BJ (cell line): ENCODE measurements at places on chromosomes 16 and 17. TPM values are rescaled to one million over a fixed set of nuclear protein-coding genes. Genes with fewer than 3 reads are reported as not detected.

Gene RNU2-1
- not detected in 2 replicates for polyA plus RNA-seq

Gene KRT33A
- polyA plus RNA-seq = not detected in 2 replicates

Gene HSD17B2
- polyA plus RNA-seq = 0.60 and 0.81 TPM in 2 replicates

Gene SERPINF2
- 0.02 TPM in 1 of 2 replicates, not detected in the other for polyA plus RNA-seq

Gene DHX58
- polyA plus RNA-seq = 11.6 and 18.0 TPM in 2 replicates

Gene PRSS27
- 0.81 and 0.97 TPM in 2 replicates for polyA plus RNA-seq

Gene CDIP1
- 8.4 and 15.2 TPM in 2 replicates for polyA plus RNA-seq

Gene NUBP2
- polyA plus RNA-seq = 27.9 and 38.0 TPM in 2 replicates

Gene ABCC3
- 37.2 and 56.4 TPM in 2 replicates for polyA plus RNA-seq

GRCh38 chr17:59165933-59166342 lies 10.4 kb downstream of the PRR11 start:
- DNase-seq = no peak

DNA sequence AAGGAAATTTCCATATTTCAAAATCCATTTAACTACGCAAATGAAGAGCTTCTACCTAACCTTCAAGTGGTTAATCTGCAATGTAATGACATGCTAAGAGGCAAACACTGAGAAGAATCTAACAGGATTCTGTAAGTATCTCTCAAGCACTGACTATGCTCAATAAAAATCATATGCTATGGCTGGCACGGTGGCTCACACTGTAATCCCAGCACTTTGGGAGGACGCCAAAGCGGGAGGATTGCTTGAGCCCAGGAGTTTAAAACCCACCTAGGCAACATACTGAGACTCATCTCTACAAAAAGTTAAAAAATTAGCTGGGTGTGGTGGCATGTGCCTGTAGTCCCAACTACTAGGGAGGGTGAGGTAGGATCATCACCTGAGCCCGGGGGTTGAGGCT lies 32.7 kb downstream of the GNA13 start:
- DNase-seq = no peak

- DNase-seq = no peak
Measured at GRCh38 chr16:14629612-14629918, 495 bp downstream of the PARN start.

- DNase-seq = no peak
Measured at GRCh38 chr17:47980541-47980940, 9.6 kb downstream of the CDK5RAP3 start.

- DNase-seq = no peak
Measured at GRCh38 chr16:83609178-83609577, 198.6 kb upstream of the HSBP1 start.

- no peak for DNase-seq
Measured at GRCh38 chr16:85829751-85830445, 30.4 kb downstream of the COX4I1 start.

DNA sequence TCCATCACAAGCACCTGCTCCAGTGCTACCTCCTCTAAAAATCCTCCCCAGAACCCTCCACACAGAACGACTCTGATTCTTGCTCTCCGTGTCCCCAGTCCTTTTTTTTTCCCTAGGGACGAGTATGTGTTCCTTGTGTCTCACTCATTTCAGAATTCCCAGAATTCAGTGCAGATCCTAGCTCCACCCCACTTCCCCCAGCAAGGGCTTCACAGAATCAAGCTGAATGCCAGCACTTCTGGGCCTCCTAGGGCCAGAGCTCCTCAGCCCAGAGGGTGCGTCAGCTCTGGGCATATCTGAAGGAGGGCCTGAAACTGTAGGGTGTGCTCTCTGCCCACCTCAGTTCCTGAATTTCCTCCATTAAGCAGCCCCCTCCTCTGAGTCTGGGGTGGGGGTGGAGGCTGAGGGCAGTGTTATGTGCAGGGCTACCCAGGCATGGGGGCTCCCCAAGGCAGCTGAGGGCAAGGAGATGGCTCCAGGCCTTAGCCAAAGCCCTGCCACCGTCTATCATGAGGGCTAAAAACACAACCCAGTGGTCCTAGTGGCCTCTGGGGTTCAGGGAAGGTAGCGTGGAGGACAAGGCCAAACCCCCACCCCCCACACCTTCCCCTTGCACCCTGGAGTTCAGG lies 6.5 kb downstream of the UNC119 start:
- DNase-seq = no peak

DNA sequence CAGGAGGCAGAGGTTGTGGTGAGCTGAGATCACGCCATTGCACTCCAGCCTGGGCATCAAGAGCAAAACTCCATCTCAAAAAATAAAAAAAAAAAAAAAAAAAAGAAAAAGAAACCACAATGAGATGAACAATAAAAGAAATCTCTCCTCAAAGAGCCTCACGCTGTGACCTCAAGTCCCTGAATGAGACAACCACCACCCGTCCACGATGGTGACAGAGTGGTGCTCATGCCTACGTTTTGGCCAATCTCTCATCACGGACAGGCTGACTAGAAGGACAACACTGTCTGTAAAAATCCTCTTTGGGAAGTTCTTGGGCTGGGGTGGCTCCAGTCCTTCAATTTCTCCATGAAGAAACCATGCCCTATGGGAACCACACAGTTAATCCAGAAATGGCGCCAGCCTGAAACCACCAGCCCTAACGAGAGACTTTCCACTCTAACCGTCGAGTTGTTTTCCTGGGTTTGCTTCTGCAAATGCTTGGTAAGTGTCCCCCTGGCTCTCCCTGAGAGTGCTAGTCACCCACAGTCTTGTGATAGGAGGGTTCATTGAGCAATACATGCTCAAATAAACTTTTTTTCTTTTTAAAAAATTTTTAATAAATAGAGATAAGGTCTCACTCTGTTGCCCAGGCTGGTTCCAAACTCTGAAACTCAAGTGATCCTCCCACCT lies 15.0 kb upstream of the PRSS27 start:
- no peak for DNase-seq

DNA sequence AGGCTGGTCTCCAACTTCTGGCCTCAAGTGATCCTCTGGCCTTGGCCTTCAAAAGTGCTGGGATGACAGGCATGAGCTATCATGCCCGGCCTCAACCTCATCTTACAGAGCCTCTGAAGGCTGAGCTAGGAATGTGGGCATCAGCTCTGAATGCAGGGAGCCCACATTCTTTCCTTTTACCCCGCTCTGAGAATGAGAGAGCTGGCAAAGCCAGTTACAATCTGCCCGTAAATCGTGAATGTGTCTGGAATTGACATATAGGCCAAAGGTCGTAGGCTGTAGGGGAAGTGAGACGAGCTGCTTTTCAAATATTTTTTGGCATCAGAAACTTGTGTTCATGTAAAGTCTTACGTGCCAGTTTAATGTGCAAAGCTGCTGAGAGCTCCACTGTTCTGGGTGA lies 4.5 kb downstream of the TMEM238L start:
- no peak for DNase-seq

- no peak for DNase-seq
Measured at GRCh38 chr17:77151186-77151585, 10.4 kb downstream of the SEC14L1 start.

DNA sequence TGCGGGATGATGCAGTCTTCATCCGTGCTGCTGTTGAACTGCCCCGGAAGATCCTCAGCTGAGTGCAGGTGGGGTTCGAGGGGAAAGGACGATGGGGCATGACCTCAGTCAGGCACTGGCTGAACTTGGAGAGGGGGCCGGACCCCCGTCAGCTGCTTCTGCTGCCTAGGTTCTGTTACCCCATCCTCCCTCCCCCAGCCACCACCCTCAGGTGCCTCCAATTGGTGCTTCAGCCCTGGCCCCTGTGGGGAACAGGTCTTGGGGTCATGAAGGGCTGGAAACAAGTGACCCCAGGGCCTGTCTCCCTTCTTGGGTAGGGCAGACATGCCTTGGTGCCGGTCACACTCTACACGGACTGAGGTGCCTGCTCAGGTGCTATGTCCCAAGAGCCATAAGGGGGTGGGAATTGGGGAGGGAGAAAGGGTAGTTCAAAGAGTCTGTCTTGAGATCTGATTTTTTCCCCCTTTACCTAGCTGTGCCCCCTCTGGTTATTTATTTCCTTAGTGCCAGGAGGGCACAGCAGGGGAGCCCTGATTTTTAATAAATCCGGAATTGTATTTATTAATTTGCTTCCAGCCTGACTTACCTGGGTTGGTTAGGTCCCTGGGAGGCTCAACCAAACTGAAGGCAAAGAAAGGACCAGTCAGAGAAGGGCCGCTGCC lies 5.8 kb downstream of the TRAF4 start:
- DNase-seq = no peak

DNA sequence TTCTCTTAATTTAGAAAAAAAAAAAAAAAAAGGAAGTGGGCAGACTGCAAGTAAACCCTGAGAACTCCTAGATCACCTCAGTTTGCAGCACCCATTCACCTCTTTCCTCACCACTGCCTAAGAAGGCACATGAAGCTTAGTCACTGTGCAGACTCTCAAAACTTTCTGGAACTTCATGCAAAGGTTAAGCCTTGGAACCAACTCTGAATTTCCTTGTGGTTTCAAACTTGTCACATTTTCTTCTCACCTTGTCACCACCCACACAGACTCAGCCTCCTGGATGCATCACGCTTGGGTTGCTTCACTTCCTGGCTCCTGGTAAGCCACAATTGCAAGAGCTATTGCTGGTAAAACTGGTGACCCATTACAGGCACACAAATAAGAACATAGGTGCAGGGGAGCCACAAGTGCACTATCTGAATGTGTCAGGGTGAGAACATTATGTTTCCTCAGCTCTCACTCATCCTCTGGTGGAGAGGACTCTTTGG lies 15.0 kb upstream of the CPD start:
- peak; percentile 78 for DNase-seq

DNA sequence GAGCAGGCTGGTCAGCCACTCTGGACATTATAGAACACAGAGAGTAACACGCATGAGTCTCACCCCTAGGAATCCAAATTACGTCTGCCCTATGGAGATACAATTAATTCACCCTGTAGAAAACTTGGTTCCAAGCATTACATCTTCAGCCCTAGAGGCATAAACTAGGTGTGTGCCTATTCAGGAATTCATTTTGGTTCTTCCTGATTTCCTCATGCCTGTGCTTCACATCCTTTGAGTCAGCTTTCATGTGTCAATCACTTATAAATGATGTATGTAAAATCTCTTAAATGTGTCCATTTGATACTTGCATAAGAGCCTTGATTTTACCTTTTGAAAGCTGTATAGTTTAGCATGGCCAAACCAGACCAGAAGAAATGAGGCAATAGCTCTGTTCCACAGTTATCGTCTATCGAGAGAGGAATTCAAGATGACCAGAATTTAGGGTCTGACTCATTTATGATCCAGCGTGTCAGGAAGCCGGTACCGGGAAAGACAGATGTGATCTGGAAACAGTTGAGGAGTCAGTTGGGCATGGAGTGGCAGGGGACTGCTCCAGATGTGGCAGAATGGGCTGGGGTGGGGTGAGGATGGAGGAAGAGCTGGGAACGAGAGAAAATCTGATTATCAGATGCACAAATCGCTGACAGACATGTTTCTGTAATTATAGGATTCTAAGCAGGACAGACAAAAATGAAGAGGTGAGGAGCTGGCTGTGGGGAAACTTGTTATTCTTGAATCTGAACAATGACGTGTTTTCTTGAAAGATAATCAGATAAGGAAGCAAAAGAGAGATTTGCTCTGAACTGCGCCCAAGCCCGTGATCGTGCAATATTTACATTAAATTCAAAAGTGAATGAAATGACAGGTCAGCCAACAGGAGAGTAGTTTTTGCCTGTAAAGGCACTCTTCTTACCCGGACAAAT lies 76.7 kb downstream of the C16orf95 start:
- DNase-seq = peak; percentile 49

DNA sequence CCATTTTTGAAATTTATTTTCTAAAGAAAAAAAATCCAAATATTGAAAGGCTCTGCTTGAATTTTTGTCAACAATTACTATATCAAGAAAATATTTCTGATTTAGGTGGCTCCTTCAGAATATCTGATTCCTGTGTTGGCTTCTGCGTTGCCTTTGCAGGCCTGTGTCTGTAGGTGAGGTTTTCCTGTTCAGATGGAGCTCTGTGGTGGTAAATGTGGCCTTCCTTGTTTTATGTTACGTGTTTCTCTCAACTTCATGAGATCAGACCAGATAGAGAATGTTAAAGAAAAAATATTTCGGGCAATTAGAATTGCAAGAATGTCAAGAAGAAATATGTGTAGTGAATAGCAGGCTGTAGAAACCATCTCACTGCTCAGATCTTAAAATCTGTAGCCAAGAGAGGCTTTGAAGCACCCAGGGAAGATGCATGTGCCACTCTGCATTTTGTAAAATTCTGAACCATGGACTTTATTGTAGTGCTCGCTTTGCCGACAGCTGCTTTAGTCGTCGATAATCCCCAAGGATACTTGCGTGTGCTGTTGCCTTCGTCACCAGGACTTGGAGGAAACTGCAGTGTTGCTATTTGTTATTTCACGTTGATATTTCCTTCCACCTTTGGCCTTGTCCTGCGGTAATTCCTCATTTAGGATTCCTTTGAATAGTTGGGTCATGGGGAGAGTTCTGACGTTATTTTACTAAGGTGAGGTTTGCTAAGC lies 69.9 kb downstream of the RPTOR start:
- no peak for DNase-seq

GRCh38 chr16:84836234-84836647 lies 16.5 kb downstream of the CRISPLD2 start:
- peak; percentile 100 for DNase-seq

- DNase-seq = no peak
Measured at GRCh38 chr17:60819447-60820130, 141.9 kb downstream of the BCAS3 start.

- DNase-seq = no peak
Measured at GRCh38 chr17:7593296-7593695, 3.4 kb upstream of the SOX15 start.

GRCh38 chr16:68607443-68607842 lies 37.7 kb upstream of the CDH3 start:
- DNase-seq = no peak

GRCh38 chr17:54985476-54985875 lies 16.9 kb downstream of the STXBP4 start:
- DNase-seq = no peak

GRCh38 chr17:39925282-39926134 lies 1.9 kb downstream of the ORMDL3 start:
- no peak for DNase-seq

- DNase-seq = no peak
Measured at GRCh38 chr16:19967963-19968362, 83.3 kb upstream of the GPRC5B start.

DNA sequence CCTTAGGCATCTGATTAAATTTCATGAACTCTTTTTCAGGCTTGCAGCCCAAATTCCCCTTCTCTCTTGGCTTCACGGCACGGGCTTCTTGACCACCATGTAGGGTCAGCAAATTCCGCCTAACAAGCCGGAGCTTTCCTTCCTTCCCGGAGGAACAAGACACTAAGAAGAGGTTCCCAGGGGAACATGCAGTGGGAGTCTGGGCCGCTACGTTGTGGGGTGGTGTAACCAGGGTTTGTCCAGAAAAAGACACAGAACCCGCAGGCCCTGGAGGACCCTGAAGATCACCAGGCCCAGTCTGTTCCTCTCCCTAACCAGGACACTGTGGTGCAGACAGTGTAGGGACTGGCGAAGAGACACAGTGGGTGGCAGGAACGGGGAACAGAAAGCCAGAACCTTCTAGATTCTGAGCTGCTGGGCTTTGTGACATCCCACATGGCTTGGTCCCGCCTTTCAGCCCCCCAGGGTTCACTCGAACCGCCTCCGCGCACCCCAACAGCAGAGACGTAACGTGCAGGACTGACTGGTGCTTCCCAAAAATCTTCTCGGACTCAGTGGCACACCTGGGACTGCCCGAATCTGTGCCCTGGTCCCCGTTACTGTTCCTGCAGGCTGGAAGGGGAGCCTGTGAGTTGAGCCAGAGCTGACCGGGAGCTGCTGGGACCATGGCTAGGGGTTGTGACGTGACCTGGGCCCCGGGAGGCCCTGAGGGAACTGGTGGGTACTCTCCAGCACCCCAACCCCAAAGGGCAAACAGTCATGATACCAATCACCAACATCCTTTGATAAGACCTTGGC lies 55.2 kb downstream of the TBC1D16 start:
- no peak for DNase-seq

- DNase-seq = no peak
Measured at GRCh38 chr17:79597996-79598895, 12.6 kb downstream of the RBFOX3 start.

- no peak for DNase-seq
Measured at GRCh38 chr16:20781697-20782096, 17.9 kb downstream of the ACSM3 start.
